ENCODE measurements at places on chromosomes 7 and 10.

- no peak for DNase-seq
These were observed 52.1 kb upstream of the NME8 start for GRCh38 chr7:37796138-37796775.

- no peak for DNase-seq
These were observed 17.9 kb downstream of the FGFBP3 start for GRCh38 chr10:91891125-91892001.

GRCh38 chr7:37577412-37577811 is 106.2 kb upstream of the GPR141 start:
- no peak for DNase-seq

- no peak for DNase-seq
These were observed 28.0 kb downstream of the TMEM270 start for GRCh38 chr7:73888959-73889358.

DNA sequence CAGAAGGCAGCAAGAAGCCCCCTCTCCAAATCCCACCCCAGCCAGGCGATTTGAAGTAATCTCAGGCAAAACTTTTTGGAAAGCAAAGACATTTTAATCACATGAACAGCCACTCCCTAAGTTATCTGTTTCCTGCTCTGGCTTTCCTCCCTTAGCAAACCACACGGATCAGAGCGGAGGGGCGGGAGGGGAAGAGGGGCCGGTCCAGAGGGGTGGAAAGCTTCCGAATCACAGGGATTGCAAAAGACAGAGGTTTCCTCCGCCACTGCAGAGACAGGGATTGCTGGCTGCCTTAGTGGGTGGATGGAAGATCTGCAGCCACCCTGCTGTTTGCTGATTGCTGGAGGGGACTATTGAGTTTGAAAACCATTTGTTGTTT is 41.2 kb downstream of the ZCCHC24 start:
- no peak for DNase-seq

GRCh38 chr7:55065079-55065478 is 46.3 kb downstream of the EGFR start:
- no peak for DNase-seq

DNA sequence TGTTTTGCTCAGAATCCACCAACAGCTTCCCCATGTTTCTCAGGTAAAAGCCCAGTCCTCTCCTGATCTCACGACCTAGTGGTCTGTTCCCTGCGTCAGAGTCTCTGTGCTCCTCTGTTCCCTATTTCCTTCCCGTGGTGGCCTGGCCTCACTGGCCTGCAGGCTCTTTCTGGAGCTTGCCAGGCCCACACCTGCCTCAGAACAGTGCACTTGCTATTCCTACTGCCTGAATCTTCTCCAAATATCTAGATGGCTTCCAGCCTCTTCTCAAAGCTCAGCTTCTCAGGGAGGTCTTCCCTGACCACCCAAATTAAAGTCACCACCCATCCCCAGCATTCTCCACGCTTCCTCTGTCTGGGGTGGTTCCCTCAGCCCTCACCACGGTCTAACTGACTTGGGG is 165.3 kb downstream of the USP6NL start:
- no peak for DNase-seq

DNA sequence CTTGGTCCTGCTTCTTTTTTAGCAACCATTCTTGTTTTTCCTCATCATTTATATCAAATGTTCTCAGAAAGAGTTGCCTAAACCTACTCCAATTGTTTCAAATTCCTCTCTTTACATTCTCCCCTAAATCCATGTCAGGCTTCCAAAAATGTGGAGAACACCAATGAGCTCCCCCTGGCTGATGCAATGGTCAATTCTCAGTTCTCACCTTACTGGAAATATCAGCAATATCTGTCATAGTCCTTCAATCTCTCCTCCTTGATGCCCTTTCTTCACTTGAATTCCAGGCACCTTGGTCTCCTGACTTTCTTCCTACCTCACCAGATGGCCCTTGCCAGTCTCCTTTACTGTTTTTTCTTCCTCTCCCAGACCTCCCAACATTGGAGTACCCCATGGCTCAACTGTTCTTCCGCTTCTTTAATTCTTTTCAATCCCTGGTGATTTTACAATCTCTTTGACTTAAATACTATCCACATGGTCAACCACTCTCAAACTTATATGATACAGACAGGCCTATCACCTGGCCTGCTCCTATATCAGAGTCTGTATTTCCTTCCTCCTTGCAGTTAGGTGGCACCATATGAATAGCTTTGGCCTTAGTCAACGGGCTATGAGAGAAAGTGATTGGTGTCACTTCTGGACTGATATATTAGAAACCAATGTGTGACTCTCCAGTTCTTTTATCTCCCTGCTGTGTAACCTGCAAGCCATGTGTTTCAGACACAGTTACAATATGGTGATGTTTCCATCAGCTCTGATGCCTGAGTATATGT is 47.4 kb upstream of the CAV2 start:
- DNase-seq, result no peak

DNA sequence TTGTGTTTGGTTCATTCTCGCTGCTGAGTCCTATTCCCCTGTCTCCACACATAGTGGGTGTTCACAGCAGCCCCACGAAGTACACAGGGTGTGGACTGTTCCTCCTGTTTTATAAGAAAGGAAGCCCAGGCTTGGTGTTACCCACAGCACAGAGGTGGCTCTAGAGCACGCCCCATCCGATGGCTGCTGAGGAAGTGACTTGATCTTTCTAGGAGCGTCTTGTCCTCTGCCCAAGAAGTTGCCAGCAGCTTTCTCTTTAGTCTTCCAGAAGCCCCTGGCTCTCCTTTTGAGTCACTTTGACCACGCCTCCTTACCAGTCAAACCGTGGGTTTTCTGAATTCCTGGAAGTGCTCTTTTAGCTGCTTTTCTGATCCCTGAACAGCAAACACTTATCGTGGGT is 94.0 kb downstream of the GRK5 start:
- no peak for DNase-seq

GRCh38 chr7:120160166-120160565 is 112.8 kb upstream of the KCND2 start:
- DNase-seq, result no peak

DNA sequence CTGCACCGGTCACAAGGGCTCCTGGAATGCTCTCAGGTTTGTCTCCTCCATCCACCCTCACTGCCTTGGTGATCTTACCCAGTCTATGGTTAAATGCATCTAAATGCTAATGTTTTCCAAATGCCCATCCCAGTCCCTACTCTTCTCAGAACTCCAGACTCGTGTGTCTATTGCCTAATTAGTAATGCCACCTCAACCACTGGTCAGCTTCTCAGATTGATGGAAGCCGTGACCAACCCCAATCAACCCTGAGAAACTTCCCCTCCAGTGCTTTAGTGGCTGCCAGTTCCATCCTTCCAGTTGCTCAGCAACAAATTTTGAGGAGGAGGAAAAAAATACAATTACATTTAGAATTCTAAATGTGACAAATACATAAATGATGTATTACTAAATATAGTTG is 18.6 kb downstream of the NUDCD3 start:
- no peak for DNase-seq

DNA sequence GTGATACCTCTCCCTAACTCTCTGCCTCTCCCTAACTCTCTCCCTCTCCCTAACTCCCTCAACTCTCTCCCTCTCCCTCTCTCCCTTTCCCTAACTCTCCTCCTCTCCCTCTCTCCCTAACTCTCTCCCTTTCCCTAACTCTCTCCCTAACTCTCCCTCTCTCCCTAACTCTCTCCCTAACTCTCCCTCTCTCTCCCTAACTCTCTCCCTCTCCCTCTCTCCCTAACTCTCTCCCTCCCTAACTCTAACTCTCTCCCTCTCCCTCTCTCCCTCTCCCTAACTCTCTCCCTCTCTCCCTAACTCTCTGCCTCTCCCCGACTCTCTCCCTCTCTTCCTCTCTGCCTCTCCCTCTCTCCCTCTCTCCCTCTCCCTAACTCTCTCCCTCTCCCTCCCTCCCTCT is 2.0 kb upstream of the PTPRN2 start:
- no peak for DNase-seq

DNA sequence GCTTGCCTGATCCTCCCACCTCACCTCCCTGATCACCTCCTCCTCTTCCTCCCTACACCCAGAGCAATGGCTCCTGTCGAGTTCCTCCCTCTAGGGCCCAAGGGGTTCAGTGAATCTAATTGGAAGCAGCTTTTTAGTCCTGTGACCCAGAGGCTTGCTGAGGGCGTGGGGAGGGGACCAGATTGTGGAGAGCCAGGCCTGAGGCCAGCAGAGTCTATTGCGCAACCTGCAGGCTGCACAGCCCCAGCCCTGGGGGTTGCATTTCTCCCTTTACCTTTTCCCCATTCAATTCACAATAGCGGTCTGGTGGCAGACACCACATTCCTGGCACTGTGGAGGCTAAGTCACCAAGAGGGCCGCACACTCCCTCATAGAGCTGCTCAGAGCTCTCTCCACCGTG is 32.5 kb downstream of the GHRHR start:
- no peak for DNase-seq

- DNase-seq, result peak; percentile 51
These were observed 106.1 kb downstream of the KCNMA1 start for GRCh38 chr10:77531441-77532001.
